Stimulated activated CD4-positive, alpha-beta T cell treated with anti-CD3 and anti-CD28 coated beads, Interleukin-1b, Interleukin-23, amount 100 ng/mL, for 4 hours (primary cell): ENCODE measurements at places on chromosomes 13 and 19.

DNA sequence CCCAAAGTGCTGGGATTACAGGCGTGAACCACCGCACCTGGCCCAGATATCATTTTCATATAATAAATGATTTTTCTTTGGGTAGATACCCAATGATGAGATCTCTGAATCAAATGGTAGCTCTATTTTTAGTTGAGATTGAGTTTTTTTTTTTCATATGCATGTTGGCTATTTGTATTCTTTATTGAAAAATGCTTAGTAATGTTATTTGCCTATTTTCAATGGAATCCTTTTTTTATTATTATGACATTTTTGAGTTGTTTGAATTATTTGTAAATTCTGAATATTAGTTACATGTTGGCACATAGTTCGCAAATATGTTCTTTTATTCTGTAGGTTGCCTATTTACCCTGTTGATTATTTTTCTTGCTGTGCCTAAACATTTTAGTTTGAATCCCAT lies 55.8 kb downstream of the ZNF254 start:
- no peak for DNase-seq

DNA sequence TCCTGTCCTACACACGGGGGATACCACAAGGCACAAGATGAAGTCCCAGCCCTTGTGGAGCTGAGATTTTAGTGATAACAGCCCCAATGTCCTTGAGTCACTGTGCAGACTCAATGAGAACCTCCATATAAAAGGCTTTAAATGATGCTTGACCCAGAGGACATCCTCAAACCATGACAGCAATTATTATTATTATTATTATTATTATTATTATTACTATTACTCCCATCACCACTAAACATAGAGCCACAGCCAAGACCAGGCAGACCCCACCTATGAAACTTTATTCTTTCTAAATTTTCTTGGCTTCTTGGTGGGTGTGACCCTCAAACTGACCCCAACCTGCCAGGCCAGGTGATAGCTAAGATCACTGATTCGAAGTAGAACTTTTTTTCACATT lies 11.1 kb downstream of the C19orf47 start:
- DNase-seq = no peak

- peak; percentile 64 for DNase-seq
Measured at GRCh38 chr19:46746281-46747057, at the start of gene STRN4. TSS of gene STRN4 (minus strand) at chr19:46746450. CDS start at chr19:46746430, 20 bp downstream.

- no peak for DNase-seq
Measured at GRCh38 chr13:100247937-100248336, 159.0 kb downstream of the PCCA start.

DNA sequence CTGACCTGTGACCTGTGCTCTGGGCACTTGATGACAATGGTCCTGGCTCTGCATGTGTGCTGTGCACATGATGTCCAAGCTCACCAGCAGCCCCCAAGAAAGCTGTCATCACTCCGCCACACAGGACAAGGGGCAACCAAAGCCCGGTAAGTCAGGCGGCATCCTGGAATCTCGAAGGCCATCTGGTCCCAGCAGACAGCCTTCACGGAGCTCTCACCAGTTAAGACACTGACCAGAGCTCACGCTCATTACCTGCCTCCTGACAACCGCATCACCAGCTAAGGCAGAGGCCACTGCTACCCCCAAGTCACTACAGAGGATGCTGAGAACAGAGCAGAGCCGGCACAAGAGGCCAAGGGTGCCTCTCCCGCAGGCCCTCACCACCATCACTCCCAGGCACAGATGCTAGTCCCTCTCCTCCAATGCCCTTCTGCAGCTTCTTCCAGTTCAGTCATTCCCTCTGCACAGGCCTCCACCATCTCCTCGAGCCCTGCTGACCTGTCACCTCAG lies 10.6 kb downstream of the PPP6R1 start:
- no peak for DNase-seq

DNA sequence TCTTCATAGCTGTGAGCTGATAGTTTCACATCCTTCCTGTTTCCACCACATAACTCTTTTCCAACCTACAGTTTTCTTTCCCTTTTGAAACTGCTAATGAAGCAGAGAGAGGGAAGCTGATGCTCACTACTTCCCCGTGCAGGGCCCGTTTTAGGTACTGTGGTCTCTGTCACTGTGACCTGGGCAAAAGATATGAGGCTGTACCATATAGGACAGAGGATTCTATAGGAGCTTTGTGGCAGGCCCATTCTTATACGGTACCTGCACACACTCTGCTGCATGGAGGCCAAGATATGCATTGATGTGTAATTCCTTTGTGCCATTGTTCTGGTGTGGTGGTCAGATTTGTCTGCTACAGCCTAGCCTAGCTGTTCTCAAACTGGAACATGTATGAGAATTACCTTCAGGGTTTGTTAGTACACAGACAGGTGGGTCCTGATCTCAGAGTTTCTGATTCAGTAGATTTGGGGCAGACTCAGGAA lies 577.3 kb downstream of the LMO7 start:
- DNase-seq = no peak

- no peak for DNase-seq
Measured at GRCh38 chr19:1157931-1158884, 15.9 kb downstream of the SBNO2 start.
